ENCODE measurements at places on chromosomes 2 and 18.

DNA sequence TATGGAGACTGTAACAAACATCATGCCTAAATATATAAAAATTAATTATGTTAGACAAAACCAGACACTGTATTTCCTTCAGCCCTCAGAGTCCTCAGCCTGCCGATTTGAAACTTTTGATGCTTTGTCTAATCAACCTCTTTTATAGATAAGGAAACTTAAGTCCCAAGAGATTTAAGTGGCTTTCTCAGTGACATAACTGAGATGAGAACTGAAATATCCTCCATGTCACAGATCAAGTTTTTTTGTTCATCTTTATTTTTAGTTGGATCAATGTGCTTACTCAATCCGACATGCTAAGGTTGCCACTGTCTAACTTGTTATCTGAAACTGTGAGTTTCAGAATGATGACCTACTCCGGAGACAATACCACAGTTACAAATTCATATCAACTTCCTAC is 72.3 kb downstream of the BARD1 start:
- no peak for DNase-seq

DNA sequence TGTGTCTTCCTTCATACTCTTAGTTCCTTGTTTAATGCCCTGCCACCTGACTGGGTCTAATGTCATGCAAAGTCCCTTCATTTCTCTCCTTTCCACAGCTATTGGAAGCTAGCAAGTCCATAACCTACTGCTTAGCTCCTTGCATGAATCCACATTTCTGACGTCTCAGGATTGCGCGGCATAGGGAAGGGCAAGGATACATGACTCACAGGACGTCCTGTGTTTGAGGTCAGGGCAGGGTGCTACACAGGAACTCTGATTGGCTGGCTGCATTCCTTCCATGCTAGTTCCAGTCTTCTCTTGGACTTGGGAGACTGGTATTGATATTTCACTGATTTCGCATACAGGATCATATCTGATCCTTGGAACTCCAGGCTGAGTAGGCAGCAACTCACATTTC is 137.9 kb downstream of the CDH2 start:
- DNase-seq, result no peak

DNA sequence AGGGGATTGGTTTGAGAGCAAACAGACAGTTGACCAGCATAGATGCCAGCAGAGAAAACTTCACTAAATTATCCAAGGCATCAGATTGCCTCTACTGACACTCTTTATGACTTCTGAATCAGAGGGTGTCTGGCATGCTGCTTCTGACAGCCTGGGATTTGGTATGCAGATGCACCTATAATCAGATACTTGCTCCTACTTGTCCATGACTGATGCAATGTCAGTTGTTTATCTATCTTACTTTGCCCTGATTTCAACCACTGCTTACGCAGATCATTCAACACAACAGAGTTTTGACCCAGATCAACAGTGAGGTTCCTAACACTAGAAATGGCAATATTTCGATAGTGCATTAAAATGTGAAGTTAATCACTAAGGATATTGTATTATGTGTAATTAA is 22.6 kb upstream of the CALCRL start:
- DNase-seq, result no peak

DNA sequence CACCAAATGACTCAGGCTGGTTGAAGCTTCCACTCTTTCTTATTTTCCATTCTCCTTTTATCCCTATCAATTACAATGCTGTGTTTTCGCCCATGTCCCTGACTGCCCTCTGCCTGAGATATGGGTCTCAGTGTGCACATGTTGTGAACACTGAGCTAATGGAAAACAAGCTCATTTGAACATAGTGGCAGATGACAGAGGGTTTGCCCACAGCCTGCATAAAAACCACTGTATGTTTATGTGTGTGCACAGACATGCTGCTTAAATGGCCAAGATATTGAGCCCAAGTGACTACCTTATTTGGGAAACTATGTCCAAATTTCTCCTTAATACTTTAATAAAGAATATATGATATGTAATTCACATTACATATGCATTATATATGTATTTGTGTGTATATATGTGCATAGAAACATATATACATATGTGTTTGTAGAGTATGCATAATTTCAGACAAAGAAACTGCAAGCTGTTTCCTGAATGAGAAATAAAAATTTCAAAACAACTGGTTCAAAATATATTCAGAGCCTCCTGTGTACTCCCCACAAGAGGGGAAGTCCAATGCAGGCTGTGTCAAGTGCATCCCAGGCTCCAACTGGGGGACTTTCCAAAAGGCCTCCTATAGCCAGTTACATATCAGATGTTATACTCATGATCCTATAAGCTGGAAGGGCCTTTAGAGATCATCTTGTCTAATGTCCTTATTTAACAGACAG is 92.7 kb upstream of the CD302 start:
- DNase-seq, result no peak

GRCh38 chr2:176099159-176099727 is 352 bp upstream of the HOXD12 start:
- DNase-seq, result no peak

DNA sequence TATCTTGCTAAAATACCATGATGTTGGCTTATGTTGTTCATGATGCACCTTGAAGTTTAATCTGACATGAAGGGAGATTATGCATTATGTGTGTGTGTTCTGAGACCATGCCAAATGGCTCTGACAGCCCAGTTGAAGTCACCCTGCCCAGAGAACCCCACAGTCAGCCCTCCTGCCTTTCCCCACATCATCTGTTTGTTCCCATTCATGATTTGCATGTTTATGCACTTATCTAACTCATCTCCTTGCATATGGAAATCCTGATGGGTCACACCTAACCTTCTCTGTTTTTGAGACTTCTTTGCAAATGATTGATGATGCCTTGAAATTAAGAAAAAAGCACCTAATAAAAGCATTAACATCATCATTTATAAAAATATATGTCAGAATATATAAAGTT is 752.2 kb downstream of the GALR1 start:
- DNase-seq, result no peak

GRCh38 chr2:234816491-234816890 is 135.3 kb upstream of the SH3BP4 start:
- no peak for DNase-seq

DNA sequence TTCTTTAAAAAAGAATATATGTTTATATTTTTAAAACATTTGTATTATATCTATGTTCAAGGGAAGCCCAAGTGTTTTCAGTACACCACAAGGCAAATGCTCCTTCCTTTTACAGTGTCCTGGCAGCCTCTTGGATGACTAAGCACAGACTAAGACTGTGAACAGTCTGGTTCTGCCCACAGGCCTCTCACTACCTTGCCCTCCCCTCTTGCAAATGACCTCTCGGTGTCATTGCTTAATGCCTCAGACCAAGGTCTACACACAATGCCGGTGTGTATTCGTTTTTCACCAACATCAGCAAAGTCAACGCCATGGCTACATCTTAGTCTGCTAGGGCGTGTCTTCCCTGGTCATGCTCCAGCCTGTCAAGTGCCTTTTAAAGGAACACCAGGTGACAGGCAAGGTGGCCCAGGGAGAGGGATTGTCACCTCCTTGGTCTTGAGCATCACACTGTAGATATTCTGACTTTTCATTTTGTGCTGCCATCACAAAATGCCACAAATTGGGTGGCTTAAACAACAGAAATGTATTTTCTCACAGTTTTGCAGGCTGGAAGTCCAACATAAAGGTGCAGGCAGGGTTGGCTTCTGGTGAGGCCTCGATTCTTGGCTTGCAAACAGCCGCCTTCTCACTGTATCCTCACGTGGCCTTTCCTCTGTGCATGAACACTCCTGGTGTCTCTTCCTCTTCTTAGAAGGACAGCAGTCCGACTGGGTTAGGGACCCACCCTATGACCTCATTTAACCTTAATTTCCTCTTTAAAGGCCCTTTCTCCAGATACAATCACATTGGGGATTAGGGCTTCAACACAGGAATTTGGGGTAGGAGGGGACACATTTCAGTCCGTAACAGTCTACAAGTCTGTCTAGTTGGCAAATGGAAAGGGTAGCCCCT is 266.5 kb downstream of the KLHL29 start:
- DNase-seq, result peak; percentile 79

DNA sequence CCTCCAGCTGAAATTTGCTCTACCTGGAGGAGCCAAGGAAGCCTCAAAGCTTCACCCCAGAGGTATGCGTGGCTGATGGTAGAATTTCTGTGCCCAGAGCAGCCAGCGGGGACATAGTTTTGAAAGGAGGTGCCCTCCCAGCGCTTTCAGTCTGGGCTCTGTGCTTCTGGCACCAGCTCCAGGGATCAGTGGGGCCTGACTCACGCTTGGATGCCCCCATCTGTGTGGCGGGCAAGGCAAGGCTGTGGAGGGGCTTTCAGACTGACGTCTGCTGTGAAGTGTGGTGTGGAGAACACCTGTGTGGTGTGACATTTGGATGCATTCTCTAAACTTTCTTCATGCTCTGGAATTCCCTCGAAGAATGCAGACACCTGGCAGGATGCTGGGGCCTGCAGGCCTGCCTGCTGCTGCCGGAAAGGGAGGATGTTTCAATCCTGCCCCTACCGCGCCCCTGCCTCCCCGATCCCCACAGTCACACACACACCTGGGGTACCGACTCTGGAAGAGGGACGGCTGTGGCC is 84.1 kb downstream of the CTIF start:
- no peak for DNase-seq

DNA sequence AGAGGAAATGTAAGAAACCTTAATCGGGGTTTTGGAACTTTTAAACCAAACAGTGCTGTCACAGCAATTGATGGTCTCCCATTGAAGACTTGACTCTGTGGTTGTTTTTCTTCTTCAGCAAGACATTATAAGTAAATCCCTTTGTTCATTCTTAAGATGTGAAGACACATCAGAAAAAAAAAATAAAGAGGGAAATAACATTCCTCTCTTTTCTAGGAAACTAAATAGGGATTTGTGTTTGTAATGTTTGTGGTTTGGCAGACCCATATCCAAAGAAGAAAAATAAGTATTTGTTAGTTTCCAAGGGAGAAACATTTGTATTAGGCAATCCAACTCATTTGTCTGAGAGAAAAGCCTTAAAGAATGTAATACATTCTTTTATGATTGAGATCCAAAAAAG is 359.9 kb downstream of the DSC3 start:
- no peak for DNase-seq

- no peak for DNase-seq
Observed at GRCh38 chr2:234492717-234493485, 4.0 kb downstream of the ARL4C start.

- no peak for DNase-seq
Observed at GRCh38 chr2:3287896-3288295, 89.7 kb downstream of the EIPR1 start.

DNA sequence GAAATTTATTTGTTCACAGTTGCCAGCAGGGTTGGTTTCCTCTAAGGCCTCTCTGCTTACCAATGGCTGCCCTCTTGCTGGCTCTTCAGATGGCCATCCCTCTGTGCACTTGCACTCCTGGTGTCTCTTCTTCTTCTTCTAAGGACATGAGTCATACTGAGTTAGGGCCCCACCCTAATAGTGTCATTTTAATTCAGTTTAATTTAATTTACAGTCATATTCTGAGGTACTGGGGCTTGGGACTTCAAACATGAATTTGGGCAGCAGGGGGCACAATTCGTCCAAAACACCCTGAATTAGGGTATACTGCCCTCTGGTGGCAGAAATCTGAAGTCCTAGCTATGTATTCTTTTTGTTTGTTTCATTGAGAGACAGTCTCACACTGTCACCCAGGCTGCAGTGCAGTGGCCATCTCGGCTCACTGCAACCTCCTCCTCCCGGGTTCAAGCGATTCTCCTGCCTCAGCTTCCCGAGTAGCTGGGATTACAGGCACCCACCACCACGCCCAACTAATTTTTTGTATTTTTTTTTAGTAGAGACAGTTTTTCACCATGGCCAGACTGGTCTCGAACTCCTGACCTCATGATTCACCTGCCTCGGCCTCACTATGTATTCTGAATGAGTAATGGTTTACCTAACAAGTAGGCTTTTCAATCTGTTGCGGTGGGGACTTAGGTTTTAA is 19.8 kb downstream of the SLC4A1AP start:
- DNase-seq, result peak; percentile 91

GRCh38 chr2:230589497-230590015 is 123.1 kb upstream of the CAB39 start:
- DNase-seq, result no peak

GRCh38 chr2:25586726-25587144 is 86.6 kb downstream of the DTNB start:
- peak; percentile 3 for DNase-seq

DNA sequence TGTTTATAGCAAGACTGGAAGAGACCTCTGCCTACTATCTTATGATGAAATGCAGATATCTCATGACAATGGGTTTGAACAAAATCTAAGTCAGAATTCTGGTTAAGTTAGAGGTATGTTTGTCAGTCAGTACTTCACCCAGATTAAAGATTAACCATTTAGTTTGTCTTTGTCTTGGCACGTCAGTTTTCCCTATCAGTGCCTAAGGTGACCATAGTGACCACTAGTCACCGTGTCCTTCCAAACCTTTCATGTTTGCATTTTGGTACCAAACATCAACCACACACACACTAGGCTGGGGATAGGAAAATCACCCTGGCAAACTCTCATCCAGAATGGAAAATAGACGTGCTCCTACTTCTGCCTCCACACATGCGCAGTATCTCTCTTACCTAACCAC is 248.9 kb downstream of the PIEZO2 start:
- DNase-seq, result no peak

GRCh38 chr18:26225022-26225693 is 1.1 kb upstream of the TAF4B start:
- DNase-seq, result no peak
